Urinary bladder (tissue), 4 donors: ENCODE measurements at places on chromosomes 4 and X. TPM values are rescaled to one million over a fixed set of nuclear protein-coding genes. Genes with fewer than 3 reads are reported as not detected.

DNA sequence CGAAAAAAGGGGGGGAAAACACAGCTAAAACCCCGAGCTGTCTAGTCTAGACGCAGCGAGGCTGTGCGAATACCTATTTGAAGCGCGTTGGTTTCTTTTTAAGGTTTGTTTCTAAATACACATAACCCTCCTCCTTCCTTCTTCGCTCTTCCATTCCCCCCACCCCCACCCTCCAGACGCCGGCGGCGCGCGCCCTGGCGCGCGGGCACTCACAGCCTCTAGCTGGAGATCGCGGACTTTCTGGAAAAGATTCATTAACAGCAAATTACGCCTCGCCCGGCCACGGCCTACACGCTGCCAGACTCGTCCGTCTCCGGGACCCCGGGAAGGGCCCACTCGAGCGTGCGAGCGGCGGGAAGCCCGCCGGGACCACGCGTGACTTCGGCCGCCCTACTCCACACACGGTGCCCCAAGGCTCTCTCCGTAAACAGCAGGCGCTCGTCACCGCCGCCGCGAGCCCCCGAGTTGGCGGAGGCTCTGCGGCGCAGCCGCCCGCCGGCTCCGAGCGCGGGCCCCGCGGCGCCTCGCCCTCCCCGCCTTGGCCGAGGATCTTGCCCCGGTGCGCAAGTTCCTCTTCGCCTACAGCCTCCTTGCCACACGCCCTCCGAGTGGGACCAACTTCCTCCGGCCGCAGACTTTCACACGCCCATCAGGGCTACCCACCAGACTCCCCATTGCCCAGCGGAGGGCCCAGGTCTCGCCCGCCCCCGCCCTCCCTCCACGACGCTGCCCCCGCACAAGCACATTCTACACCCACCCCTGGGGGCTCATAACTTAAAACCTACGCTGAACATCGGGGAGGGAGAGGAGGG, 2.0 kb downstream of the BCOR start:
- DNase-seq = no peak

GRCh38 chrX:9396930-9397329, 67.9 kb upstream of the TBL1X start:
- DNase-seq = no peak

GRCh38 chrX:132861076-132861475, 97.4 kb downstream of the HS6ST2 start:
- DNase-seq = no peak

DNA sequence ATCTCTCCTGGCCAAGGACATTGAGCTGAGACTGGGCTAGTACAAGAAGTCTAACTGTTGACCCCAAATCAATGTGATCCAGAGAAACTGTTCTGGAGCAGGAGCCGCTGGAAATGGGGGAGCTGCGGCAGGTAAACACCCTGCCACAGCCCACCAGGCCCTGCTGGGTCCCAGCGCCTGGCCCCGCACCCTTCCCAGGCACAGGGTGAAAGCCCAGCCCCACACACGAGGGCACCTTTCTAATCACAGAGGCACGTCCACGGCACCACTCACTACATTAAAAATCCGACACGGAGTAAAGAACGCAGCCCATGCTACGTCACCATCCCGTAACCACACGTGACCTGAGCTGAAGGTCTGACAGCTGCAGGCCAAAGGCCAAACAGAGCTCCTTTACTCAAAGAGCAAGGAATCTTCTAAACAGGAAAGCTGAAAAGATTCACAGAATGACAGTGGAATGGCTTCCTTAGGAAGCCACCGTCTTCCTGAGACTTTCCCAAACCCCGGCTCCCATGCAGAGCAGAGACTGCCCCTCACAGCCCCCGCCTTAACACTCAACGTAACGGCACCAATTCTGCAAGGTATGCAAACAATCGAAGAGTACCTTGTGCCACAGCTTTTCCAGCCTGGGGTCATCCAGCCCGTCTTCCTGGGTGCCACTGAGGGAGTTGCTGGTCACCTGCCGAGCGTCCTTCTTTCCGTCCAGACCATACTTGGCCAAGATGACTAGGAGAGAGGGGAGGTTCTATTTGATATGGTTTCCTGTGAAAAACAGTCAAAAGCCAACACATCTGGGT, 12.6 kb downstream of the LRPAP1 start:
- DNase-seq = no peak

- DNase-seq = no peak
Measured at GRCh38 chr4:96146686-96147085, 306.8 kb downstream of the PDHA2 start.

DNA sequence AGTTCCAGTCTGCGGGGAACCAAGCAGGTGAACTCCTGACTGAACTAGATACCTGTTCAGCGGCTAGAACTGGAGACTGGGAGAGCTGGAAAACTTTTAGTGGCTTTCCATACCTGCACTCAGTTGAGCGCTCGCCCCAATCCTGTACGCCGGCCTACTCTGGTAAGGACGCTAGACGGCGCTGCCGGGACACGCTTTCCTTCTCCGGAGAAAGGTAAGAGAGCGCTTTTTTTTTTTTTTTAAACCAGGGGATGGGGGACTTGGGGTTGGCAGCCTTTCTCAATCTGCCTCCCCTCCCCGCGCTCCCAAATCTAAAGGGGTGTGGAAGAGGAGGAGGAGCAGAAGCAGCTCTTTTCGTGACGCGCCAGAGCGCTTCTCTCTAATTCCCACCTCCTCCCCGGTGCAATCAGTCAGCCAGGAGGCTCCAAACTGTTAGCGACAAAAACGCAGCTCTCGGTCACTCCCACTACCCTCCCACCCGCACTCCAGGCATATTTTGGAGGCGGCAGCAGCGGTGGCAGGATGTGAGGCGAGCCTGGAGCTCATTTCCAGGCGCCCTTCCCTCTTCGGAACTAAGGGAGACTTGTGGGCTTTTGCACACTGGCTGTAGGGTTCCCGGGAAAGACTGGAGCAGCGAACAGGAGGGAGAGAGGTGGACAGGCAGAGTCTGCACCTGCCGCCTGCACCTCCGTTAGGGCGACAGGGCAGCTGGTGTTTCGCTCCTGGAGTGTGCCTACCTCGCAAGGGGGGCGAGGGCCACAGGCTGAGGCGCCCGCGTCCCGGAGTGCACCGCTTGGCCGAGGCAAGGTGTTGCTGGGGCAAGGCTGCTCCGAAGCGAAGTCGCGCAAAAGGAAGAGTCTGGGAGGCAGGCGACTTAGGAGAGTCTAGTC, at the start of gene IL1RAPL2:
Gene IL1RAPL2 (plus strand): TSS at position 409 of the 890 bp plus-strand sequence.
- no peak for DNase-seq

DNA sequence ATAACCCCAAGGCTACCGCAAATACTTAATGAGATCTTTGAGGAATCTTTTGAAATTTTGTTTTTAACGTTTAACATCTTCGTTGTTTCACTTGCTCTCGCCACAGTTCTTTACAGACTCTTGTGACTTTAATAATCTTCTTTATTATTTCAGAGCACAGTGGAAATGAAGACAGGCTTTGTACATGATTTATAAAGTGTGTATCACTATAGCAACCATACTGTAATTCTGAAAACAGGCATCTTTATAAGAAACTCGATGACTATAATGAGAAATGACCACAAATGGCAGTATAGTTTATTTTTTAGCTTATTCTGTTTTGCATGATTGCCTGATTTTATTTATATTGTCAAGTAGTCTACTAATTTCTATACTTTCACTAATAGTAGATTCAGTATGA, 224.4 kb upstream of the GALNTL6 start:
- no peak for DNase-seq

DNA sequence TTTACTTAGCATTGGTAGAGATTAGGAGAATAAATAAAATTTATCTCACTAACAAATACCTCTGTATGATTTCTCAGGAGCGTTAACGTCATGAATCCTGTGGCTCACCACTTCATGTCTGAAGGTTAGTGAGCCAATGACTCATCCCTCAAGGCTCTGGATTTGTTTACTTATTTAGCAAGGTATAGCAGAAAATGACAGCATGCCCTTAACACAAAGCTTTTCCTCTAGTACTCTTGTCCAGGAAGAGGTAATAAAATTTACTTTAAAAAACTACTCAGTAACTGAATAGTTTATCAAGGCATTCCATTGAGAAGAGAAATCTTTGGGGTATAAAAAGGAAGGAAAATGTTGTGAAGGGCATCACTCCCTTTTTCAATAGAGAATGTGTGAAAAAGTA, 823.8 kb downstream of the CCSER1 start:
- DNase-seq = no peak

- DNase-seq = no peak
Measured at GRCh38 chrX:21943460-21944135, 3.1 kb downstream of the SMS start.

GRCh38 chr4:55546506-55546755, 278 bp downstream of the CLOCK start:
- no peak for DNase-seq

DNA sequence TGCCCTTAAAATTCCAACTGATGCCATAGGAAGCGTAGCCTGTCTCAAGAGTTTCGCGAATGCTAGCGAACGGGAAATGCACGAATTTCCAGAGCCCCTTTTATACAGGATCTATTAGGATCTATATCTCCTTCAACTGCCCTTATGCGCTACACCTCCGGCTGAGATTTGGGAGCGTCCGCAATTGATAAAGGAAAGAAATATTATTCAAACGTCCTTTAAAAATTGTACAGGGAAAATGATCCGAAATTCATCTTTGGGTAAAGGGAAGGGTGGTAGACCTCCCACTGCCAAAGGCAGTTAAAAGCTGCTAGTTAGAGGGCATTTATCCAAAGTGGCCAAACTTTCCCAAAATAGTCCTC, 609 bp downstream of the NR3C2 start:
- DNase-seq = no peak

- no peak for DNase-seq
Measured at GRCh38 chrX:153434801-153435200, 11.1 kb downstream of the TREX2 start.

GRCh38 chrX:65696613-65697012, 29.2 kb downstream of the MSN start:
- no peak for DNase-seq

- no peak for DNase-seq
Measured at GRCh38 chr4:14111730-14112181, 484.2 kb upstream of the BOD1L1 start.

GRCh38 chrX:136646602-136647239, 1.2 kb upstream of the CD40LG start:
- no peak for DNase-seq

DNA sequence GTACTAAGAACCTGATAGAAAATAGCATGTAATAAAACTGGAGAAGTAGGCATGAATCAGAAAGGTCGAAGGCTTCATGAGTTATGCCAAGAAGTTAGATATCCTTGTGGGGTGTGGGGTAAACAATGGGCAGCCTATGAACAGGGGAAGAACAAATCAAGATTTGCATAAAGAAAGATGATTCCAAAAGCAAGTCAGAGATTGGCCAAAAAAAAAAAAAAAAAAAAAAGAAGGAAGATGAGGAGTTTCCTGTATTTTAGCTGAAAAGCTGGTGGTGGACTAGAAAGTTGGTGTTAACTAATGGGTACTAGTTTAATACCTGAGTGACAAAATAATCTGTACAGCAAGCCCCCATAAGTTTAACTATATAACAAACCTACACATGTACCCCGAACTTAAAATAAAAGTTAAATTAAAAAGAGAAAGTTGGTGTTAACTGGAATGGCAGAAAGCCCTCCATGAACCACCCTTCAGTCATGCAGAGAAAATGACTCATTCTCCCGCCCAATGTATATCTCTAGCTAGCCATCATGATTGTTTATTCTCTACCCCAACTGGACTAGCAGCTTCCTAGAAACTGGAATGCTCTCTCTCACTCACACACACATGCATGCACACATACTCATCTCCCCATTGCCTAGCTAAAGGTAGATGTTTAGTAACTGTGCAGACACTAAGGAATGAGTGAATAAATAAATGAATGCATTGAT, 41.7 kb downstream of the ATP11C start:
- no peak for DNase-seq

DNA sequence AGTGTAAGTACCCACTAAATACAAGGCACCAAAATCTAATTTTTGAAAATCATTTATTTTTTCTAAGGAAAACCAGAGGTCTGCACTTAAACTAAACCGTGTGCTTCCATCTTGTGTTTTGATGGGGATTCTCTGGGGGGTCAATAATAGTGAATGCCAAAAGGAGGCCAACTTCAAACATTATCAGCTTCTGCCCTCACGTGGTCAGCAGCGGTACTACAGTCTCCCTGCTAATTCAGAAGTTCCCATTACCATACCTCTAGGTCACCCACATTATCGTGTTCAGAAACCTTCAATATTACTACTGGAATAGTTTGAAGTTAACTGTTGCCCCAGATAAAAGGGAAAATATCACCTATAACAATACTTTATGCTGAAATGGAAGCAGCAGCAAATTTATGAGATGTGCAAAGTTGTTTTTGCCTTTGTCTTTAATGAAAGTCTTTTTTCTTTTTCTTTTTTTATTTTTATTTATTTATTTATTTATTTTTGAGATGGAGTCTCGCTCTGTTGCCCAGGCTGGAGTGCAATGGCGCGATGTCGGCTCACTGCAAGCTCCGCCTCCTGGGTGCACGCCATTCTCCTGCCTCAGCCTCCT, 17.3 kb downstream of the CTPS2 start:
- DNase-seq = no peak

GRCh38 chr4:109557433-109557832, 2.6 kb upstream of the MCUB start:
- DNase-seq = no peak

DNA sequence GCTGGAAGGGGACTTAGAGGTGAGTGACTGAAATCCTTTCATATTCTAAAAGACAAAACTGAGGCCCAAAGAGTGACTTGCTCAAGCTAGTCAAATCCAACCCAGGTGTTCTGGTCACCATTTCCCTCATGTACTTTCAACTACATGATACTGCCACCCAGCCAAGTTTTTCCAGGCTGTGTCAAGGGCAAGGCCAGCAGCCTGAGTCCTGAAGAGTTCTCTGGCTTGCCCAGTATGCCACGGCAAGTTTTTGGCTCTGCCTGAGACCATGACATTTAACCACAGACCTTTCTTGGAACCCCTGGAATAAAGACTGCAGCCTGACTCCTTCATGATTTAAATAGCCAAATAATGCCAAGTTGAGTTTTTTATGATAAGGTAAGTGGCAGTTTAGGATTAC, 10.7 kb upstream of the TMEM164 start:
- no peak for DNase-seq

DNA sequence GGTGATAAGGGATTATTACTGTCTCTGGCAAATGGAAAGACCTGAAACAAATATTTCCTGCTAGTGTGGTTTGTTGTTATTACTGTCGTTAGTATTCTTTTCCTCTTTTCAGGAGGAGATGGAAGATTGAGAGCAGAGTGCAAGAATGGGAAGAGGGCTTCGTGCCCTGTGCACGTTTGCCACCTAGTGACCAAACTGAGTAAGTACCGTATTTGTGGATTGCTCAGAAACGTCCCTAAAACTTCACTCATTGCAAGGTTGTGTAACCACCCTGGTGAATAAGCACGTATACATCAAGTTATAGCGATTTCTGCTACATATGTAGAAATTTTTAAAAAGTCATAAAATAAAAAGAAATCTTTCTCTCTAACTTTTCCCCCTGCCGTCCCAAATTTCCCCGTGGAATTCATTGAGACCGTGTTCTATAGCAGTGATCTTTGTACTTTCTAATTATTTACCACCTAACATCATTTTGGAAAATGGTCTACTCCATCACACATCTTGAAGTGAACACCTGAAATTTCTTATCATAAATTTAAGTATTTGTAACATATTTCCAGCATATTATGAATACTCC, 24.3 kb downstream of the LINC00632 start:
- no peak for DNase-seq

GRCh38 chrX:1493877-1494510, 41.3 kb upstream of the ASMTL start:
- no peak for DNase-seq

The PCDH18 gene
- total RNA-seq = 227 TPM

The TMEM31 gene
- total RNA-seq = not detected

The MAGED4 gene
- total RNA-seq = 2.4 TPM

The NLGN4X gene
- total RNA-seq = 15.7 TPM

The TEX11 gene
- total RNA-seq = not detected

The GJB1 gene
- total RNA-seq = 0.79 TPM

The CXCL11 gene
- 0.85 TPM for total RNA-seq

The FAM47E gene
- total RNA-seq = 4.0 TPM

The RGN gene
- total RNA-seq = 4.8 TPM

The FHIP1A gene
- 7.7 TPM for total RNA-seq
